CD4-positive, alpha-beta T cell (primary cell): ENCODE measurements at places on chromosomes 1 and 21. TPM values are rescaled to one million over a fixed set of nuclear protein-coding genes. Genes with fewer than 3 reads are reported as not detected.

The TMEM82 gene
- total RNA-seq, result not detected

The PLCH2 gene
- total RNA-seq, result 47.6 TPM

The CLDN17 gene
- total RNA-seq, result not detected

The APCS gene
- total RNA-seq, result not detected

The TRMT13 gene
- 6.3 TPM for total RNA-seq

The GFI1 gene
- 13.0 TPM for total RNA-seq

The APOBEC4 gene
- not detected for total RNA-seq

The PRR9 gene
- total RNA-seq, result not detected

The CAPN2 gene
- total RNA-seq, result 110 TPM

The GRHL3 gene
- not detected for total RNA-seq

The SPATA1 gene
- total RNA-seq, result 0.11 TPM

The RAB7B gene
- total RNA-seq, result 0.08 TPM

The SLC2A5 gene
- not detected for total RNA-seq

The PRRX1 gene
- total RNA-seq, result not detected

The TMED5 gene
- 42.3 TPM for total RNA-seq

The AUNIP gene
- not detected for total RNA-seq

The PTPN7 gene
- 144 TPM for total RNA-seq

The GJC2 gene
- total RNA-seq, result 2.4 TPM

The MFSD2A gene
- 2.5 TPM for total RNA-seq

The PALMD gene
- not detected for total RNA-seq

The LIN9 gene
- total RNA-seq, result 1.5 TPM

The S100A9 gene
- 35.3 TPM for total RNA-seq

The PHGDH gene
- total RNA-seq, result 7.5 TPM

The TLCD4 gene
- total RNA-seq, result 0.11 TPM

The DENND1B gene
- 26.5 TPM for total RNA-seq

The DCDC2B gene
- 0.14 TPM for total RNA-seq

The UMODL1 gene
- 0.49 TPM for total RNA-seq

The CDC73 gene
- total RNA-seq, result 66.5 TPM

The FAM72A gene
- 1.2 TPM for total RNA-seq

The KRTAP19-1 gene
- not detected for total RNA-seq

The ADORA1 gene
- not detected for total RNA-seq

The GPR37L1 gene
- not detected for total RNA-seq

The PCSK9 gene
- total RNA-seq, result not detected

The WNT9A gene
- total RNA-seq, result not detected

The UQCRHL gene
- total RNA-seq, result 0.25 TPM

The OBSCN gene
- 80.8 TPM for total RNA-seq

The RHD gene
- total RNA-seq, result not detected

The ATF3 gene
- total RNA-seq, result 10.4 TPM

The CATSPERE gene
- total RNA-seq, result 1.4 TPM

The PYHIN1 gene
- 16.2 TPM for total RNA-seq

The FAM131C gene
- total RNA-seq, result not detected

The CLIC6 gene
- 0.14 TPM for total RNA-seq

The ATP5PB gene
- 51.5 TPM for total RNA-seq

The TRIM67 gene
- total RNA-seq, result not detected

The MIXL1 gene
- not detected for total RNA-seq
